Psoas muscle (tissue), 8 donors: ENCODE measurements at places on chromosomes 2 and 18.
A peak's percentile ranks its signal among the peaks of the same experiment; 100 is the strongest.

DNA sequence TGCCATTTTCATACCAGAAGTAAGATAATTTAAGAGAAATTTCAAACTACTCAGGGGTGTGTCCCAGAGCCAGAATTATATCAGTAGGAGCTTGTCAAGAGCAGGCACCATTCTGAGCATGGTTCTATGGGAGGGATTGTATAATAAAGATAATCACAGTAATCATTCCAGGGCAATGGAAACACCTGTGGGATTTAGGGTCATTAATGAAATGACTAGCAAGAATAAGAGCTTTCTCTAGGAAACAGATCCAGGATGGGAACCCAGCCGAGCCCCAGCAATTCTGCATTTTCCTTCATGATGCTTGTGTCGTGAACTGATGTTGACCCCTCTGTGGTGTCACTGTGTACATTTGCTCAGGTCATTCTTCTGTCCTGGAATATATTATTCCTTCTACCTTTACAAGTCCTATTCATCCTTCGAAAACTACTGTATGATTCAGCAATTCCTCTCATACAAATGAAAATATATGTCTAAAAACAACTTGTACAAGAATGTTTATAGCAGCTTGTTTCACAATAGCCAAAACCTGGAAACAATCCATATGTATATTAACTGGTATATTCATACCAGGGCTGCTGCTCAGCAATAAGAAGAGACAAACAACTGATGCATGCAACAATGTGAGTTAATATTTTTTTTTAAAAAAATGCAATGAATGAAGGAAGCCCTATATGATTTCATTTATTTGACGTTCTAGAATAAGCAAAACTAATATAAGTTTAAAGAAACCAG is 687.8 kb upstream of the KLHL29 start:
- DNase-seq = no peak

DNA sequence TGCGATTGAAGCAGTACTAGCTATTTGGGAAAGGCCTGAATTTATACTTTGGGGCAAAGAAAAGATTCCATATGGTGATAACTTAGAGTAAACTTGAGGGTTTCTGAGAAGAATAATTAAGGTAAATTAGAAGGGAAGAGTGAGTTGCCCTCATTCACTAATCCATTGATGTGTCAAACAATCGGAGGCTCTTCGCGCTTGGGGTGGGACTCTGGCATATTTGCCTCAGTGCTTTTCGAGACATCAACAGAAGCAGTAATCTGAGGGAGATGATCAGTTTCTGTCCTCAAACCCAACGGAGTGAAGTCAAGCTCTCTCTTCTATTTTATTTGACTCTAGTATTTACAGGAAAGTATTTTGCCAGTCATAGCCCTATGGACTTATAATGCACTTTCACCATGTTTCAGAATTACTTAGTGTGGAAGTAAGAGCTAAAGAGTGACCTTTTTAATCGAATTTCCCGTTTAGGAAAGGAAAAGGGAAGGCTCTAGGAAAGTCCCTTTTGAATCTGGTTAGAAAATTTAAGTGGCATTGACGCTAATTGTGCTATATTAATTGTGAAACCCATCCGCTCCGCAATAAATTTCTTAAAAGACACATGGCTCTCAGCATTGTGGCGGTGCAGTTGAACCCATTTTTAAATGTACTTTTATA is 1.3 kb downstream of the RAB10 start:
- no peak for DNase-seq

DNA sequence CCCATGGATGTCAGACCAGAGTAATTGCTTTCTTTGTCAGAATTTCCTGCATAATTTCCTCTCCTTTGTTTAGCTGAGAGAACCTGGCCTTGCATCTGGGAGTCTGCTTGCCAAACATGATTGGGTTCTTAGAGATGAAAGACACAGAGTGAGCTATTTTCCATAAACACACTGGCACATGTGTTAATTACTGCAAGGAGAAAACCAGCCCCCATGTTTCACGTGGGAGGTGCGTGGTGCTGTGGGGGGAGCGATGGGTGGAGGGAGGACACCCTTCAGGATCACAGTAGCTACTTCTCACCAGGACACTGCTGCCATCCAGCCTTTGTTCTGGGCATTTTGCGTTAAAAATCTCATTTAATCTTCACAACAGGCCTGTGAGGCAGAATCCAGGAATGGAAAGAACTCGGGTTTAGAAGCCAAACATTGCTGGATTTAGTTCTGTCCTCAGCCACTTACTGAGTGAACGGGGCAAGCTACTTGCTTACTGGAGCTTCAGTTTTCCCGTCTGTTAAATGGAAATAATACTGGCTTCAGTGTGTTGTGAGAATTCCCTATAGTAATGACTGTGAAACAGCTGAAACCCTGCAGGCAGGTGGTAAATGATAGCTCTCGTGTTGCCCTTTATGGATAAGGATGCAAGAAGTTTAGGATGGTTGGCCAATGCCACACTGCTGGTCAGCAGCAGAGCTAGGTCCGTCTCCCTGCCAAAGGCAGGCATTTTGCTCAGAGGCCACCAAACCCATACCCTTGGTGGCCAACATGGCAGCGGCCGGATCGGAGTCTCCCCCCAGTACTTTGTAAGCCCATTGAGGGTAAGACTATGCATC is 100.1 kb upstream of the ASAP2 start:
- no peak for DNase-seq

GRCh38 chr2:203654826-203655225 is 51.6 kb upstream of the CD28 start:
- DNase-seq = no peak

GRCh38 chr2:194103941-194104659 is 1552.9 kb upstream of the SLC39A10 start:
- no peak for DNase-seq

GRCh38 chr2:175621821-175622220 is 380.2 kb downstream of the LNPK start:
- no peak for DNase-seq

DNA sequence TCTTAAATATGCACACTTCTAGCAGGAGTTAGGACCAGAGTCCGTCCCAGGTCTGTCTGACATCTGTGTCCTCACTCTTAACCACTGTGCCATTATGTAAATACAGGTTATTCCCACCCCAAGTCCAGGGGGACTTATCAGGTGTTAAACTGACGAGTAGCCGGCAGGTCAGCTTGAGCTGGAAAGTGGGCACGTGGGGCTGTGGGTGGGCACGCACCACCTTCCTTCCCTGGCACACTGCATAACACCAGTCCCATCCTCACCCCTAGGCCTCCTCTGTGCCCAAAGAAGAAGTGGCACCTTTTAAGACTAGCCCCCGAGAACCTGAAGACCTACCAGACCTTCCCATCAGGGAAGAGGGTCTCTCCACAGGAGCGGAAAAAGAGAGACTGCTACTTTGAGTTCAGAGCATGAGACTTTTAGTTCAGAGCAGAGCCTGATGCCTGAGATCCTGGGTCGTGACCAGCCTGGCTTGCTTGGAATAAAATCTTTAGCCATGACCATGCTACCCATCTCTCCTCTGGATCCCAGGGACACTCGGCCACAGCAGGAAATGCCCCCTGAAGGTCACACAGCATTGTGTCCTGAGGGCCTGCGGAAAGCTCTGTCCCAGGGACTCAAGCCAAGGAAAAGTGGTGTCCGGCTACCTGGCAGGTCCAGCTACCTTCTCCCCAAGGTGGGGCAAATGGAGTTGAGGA is 62.0 kb downstream of the CIB4 start:
- no peak for DNase-seq

GRCh38 chr2:229752970-229753729 is 38.8 kb upstream of the DNER start:
- no peak for DNase-seq

GRCh38 chr2:151771599-151772358 is 37.5 kb upstream of the NEB start:
- peak; percentile 58 for DNase-seq

GRCh38 chr2:3293221-3293620 is 84.4 kb downstream of the EIPR1 start:
- no peak for DNase-seq

DNA sequence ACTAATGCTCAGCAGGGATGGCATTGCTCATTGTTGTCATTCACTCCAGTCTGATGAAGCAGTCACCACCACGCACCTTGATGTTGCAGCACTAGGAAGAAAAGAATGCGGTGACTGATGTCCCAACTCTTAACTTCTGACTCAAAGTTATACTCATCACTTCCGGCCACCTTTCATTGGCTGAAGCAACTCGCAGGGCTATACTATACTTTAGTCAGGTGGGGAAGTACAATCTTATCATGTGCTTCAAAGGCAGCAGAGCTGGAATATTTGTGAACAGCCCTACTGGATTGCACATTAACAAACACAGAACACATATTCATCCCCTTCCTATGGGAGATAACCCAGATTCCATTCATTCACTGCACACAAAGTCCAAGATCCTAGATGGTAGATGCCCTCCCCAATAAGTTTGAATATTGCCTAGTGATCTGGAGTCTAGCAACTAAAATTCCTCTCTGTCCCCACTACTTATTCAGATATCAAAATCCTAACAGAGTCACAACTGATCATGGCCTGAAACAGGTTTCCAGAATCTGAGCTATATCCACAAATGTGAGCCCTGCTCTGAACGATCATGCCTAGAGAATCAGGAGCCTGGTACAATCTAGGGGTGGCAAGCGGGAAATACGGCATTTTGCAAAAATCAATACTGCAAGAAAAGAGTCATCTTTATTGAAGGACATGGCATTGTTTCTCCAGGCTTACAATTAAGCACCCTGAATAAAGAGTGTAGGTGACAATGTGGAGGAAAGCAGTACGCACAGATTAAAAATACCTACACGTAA is 3.4 kb upstream of the SPATS2L start:
- DNase-seq = no peak

GRCh38 chr2:59993726-59994125 is 559.7 kb downstream of the BCL11A start:
- DNase-seq = no peak

DNA sequence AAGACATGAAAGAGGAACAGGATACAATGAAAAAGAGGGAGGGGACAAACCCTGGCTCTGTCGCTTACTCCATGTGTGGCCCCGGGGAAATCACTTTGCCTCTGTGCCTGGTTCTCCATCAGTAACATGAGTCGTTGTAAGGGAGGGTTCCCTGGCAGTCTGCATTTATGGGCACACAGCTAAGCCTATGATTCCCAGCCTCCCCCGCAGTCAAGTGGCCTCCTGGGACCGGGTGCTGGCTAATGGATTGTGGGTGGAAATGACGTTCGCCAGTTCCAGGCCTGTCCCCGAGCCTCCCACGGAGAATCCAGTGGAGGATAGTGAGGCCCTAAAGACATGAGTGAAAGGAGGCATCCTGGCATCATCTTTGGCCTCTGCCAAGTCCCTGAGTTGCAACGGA is 42.7 kb downstream of the SFXN5 start:
- peak; percentile 19 for DNase-seq

GRCh38 chr2:57892920-57893319 is 153.7 kb upstream of the VRK2 start:
- no peak for DNase-seq

- DNase-seq = no peak
These were observed 99.3 kb downstream of the SPTBN1 start for GRCh38 chr2:54555318-54555837.

DNA sequence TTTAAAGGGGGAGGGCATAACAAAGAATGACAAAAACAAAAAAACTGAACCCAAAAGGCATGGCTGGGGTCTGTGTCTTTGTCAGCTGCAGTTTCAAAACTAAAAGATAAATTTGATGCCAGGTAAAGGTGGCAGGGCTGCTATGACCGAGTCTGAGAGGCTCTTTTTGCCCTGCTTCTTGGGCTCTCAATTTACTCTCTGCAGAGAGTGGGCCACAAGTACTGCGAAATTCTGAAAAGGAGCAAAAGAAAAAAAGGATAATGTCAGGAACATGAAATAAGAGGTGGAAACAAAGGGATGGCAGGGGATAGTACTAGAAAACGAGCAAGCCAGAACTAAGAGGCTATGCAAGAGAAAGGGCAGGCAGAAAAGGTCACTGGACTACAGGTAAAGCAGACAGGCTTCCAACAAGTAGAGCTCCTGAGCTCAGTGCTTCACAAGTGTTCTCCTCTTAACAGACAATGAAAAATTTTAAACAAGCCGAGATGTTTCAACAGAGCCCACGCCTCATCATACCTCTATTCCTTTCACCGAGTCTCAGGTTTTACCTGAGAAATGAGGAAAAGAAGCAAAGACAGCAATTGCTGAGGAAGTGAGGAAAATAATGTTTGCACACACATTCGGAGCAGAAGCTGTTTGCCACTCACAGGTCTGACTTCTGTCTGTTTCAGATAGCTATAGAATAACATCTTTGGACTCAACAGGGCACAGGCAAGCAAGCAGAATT is 7.3 kb downstream of the IRS1 start:
- no peak for DNase-seq

- no peak for DNase-seq
These were observed 635 bp downstream of the SLC3A1 start for GRCh38 chr2:44275927-44276303.

DNA sequence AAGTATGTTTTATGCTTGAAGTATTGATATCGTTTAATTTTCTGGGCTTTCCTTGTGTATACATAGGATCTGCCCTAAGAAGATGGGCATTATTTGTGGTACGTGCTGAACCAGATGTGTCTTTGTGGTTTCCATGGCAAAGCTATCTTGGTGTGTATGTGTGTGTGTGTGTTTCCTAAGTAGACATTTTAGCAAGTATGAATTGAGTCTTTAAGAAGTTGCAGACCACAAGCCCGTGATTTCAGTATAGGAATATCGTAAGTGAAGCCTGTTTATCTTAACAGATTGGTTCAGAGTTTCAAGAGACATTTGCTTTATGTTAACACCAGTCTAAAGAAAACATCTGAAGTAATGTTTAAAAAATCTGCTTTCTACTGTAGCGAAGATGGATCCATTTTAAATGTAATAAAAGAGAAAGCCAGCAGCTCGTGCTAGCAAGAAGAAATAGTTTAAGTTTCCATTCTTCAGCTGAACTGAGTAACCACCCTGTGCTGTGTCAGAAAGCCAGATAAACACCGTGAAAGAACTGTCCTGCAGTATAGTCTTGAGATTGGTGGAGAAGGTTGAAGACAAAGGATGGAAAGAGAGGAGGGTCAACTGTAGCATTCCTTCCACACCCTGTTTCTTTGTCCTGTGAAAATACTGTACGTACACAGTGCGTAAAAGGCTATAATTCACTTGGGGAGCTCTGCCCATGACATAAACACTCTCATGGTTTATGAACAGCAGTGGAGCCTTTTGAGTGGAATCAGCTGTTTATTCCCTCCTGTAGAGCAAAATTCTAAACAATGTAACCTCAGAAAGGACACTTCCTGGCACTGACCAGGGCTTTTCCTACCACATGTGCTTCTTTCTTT is 91.9 kb upstream of the FOSL2 start:
- no peak for DNase-seq
